Right renal cortex interstitium (tissue), 3 donors: ENCODE measurements at places on chromosomes 12 and 14.

GRCh38 chr14:32947792-32948191, 9.1 kb downstream of the NPAS3 start:
- DNase-seq: no peak

- DNase-seq: no peak
Measured at GRCh38 chr14:21780429-21781084, 106.9 kb upstream of the OR4E1 start.

DNA sequence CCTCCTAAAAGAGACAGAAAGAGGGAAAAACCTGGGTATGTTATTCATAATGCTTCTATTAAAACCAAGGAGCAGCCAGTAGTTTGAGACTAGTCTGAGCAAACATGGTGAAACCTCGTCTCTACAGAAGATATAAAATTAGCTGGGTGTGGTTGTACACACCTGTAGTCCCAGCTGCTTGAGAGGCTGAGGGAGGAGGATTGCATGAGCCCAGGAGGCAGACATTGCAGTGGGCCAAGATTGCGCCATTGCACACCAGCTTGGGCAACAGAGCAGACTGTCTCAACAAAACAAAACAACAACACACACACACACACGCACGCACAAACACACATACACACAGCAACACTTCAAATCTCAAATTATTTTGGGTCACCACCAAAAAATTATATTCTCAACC, 27.8 kb downstream of the HECTD4 start:
- DNase-seq: no peak

DNA sequence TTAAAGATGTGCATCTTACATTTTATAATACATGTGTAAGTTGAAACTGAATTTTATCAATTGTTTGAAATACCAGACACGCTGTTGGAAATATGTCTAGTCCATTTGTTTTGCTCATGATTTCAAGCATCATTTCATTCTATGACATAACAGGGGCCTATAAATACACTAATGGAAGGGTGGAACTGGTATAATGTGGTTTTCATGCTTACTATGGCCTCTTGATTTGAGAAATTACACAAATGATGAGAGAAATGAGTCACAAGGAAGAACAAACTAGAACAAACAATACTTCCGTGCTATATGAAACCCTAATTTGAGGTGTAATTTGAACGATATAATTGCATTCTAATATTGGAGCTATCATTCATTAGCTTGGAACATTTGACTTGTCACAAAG, 663.4 kb downstream of the SLC16A7 start:
- no peak for DNase-seq

DNA sequence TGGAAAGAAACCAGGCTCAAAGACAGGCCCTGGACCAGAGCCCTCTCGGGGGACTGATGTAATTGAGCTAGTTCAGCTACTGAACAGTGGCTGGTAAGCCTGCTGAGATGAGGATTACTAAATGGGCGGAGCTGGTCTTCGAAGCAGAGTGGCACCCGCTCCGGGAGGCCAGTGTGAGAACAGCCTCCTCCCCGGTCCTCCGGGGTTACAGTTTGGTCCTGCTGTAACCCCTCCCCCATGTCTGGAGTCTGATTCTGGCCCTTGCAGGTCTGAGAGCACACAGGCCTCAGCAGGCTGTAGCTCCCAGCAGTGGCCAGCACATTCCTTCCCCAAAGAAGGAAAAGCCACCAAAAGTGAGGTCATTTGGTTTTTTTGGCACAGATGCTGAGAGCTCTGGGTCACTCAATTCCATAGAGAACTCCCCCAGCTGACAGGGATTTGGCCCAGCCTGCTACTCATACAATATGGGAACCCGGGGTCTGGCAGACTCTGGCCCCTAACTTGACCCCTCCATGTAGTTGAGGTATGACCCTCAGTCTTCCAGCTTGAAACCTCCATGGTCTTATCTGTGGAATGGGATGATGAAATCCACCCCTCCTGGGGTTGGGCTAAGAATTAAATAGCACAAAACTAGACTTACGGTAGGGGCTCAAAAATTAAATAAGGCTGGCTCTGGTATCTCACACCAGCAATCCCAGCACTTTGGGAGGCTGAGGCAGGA, 39.0 kb downstream of the ACTN1 start:
- no peak for DNase-seq

DNA sequence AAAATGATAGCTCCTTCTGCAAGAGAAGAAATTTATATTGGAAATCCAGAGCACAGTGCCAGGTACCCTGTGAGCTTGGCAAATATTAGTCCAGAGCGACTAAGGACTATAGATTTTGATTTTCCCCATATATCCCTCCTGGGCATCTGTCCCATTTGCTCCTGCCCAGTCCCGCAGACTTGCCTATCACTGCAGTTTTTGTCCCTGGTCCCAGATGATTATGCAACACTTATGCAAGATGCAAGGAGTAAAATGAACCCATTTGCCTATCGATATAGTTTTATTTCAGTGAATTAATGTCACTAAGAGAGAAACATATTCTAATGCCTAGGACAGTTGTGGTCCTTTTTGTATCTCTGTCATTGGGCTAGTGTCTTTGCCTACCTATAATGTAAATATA, 215.9 kb upstream of the BMP4 start:
- no peak for DNase-seq

DNA sequence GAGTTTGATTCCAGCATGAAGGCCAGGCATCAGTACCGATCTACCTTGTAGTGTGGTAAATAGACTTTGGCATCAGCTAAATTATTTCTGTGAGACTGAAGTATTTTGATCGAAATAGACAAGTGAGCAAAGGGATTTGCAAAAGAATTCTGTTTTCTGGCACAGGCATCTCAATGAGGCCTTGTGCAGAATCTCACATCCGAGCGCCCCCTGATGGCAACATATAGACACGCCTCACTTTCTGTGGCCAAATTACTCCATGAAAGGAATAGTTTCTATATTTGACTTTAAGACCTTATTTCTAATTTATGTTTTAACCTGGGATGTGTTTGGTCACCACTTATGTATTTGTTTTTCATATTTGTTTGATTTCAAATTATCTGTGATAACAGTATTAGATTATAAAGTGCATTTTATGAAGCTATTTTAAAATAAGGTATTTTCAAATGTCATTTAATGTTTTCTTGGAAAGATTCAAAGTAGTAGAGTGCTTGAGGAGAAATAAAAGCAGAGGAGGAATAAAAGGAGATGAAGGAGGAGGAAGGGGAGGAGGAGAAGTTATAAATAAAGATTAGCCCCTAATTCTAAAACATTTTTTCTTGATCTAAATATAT, 731.9 kb downstream of the NRXN3 start:
- no peak for DNase-seq

- DNase-seq: no peak
Measured at GRCh38 chr12:105461944-105462762, 131.7 kb downstream of the C12orf75 start.

GRCh38 chr14:101915871-101916815, 48.2 kb upstream of the DYNC1H1 start:
- DNase-seq: no peak

- DNase-seq: no peak
Measured at GRCh38 chr12:93824514-93825500, 147.6 kb downstream of the CRADD start.

DNA sequence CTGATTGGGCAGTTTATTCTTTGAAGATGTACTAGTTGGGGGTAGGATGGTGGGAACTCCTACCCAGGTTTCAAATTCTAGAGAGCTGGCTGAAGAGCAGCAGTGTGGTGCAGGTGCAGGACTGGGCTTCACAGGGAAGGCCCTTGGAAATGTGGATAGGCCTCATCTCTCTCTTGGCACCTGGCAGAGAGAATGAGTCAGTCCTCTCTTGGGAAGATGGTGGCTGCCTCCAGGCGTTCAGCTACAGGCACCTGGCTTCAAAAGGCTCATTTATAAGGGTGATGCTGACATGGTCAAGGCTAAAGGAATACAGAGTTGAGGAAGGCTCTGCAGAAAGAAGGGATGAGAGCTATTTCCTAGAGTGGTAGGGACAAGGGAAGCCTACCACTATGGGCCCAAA, 179.7 kb upstream of the VASH1 start:
- DNase-seq: no peak

DNA sequence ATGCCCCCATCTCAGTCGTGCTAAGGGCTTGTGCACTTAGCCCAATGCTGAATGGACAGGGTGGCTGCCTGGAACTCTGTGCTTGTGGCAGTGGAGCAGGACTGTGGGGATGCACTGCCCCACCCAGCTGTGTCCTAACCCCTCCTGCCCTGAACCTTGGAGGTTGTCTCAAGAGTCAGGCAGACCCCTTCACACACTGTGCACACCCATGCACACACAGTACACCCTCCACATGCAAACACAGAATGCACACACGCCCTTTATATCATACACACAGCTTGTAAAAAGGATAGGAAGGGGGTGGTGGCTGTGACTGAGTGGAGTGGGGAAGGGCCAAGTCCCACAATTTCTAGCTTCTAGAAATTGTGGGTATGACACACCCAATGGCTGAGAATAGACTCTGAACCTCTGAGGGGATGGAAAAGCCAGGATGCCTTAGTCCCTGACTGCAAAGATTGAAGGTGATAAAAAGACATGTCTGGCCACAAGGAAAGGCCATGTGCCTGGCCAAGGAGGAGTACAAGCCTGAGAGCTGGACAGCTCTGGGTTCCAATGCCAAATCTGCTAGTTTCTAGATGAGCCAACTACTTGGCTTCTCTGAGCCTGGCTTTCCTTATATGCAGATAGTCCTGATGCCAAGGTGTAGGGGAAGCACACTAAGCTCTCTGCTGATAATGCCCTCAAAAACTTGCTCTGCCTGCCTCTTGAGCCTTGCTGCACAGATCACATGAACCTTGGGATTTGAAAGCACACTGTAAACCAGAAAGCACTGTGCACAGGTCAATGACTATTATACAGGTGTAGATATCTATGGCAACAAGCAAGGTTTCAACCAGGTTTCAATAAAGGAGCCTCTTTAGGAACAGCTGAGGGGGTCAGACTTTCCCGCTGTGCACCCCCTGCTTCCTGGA, 8.4 kb downstream of the KRT8 start:
- no peak for DNase-seq

- no peak for DNase-seq
Measured at GRCh38 chr12:57889500-57889989, 43.0 kb upstream of the CTDSP2 start.

DNA sequence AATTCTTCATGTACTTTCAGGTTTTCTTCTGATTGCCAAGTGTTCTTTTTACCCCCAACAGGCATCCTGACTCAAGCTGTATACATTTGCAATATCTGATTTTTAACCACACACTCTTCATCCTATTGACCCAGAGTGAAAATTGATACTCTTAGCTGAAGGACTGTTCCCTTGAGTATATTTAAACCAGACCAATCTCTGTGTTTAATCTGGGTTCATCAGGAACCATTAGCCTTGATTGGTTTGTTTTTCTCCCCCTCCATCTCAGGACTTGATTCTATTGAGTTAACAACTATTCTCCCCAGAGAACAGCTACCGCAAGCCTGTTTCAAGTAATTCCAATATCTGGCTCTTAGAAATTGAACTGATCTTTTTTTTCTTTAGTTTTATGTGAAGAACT, 222.3 kb upstream of the NOVA1 start:
- no peak for DNase-seq

GRCh38 chr12:55664826-55665225, 28.1 kb downstream of the OR10P1 start:
- DNase-seq: no peak

DNA sequence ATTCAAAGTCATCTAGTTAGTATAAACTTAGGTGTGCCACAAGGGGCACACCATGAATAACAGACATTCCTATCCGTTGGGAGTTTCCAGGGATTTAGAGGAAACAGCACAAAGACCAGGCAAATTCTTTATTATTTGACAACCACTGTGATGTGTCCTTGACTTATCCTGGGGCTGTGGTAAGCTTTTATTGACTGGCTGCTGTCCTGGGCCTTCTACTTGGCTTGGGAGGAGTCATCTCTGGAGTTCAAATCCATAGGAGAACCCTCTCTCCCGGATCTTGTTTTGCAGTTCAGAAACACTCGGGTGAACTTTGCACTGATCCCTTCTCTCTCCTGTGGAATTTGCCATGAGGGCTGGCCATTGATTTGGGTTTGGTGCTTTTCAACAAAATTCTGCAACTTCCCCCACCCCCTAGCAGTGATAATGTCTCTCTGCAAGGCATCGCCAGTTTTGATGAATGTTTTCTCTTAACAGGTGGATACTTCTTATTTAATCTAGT, 136.3 kb downstream of the ADCK1 start:
- DNase-seq: no peak

DNA sequence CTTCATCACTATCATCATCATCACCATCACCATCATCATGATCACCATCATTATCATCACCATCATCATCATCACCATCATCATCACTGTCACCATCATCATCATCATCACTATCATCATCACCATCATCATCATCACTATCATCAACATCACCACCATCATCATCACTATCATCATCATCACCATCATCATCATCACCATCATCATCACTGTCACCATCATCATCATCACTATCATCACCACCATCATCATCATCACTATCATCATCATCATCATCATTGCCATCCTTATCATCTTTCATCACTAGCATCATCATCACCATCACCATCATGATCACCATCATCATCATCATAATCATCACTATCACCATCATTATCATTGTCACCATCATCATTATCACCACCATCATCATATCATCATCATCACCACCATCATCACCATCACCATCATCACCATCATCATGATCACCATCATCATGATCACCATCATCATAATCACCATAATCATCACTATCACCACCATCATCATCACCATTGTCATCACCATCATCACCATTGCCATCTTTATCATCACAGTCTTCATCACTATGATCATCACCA, 38.1 kb downstream of the SVOP start:
- DNase-seq: no peak

DNA sequence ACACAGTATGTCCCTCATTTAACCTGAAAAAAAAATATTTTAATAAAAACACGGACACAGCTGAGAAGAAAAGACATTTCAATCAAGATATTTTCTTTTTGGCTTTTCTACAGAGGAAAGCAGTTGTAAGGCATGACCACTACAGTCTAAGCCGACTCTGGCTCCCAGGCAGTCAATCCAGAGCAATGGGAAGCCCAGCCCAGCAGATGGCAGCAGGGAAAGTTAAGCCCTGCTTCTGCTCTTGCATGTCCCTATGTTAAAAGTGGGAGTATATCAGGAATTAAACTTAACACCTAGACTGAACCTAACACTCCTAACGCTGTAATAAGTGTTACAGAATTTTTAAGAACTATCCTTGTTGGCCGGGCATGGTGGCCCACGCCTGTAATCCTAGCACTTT, 19.5 kb upstream of the HAL start:
- DNase-seq: no peak

DNA sequence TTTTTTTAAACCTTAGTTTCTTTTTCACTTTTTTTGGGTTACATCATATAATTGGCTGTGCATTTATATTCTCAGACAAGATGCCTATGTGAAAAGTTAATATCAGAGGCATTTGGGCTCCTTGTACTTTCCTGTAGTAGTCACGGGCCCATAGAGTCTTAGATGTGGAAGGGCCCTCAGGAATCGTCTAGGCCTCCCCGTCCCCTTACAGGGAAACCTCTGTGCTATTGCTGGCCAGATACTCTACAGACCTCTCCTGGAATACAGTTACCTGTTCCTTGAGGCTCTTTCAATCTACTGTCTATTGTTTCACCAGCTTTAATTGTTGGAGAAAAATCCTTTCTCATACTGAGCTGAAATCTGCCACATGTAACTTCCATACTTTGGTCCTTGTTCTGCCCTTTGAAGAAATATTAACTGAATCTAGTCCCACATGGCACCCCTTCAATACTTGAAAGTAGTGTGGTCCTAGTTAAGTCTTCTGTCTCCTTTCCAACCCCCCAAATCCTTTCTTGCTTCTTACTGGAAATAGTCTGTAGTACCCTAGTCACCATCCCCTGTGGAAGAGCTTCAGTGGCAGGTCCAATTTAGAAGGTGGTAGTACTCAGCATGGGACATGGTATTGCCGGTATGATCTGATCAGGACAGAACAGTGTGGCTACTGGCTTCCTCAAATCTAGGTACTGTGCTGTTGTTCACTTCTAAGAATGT, 3.1 kb downstream of the ATP23 start:
- DNase-seq: no peak
